ENCODE measurements at places on chromosomes 3 and 15.

- DNase-seq, result peak; percentile 61
Observed at GRCh38 chr3:129398803-129399144, 29.7 kb downstream of the EFCAB12 start.

GRCh38 chr3:21790466-21790865 lies 39.5 kb upstream of the ZNF385D start:
- no peak for DNase-seq

DNA sequence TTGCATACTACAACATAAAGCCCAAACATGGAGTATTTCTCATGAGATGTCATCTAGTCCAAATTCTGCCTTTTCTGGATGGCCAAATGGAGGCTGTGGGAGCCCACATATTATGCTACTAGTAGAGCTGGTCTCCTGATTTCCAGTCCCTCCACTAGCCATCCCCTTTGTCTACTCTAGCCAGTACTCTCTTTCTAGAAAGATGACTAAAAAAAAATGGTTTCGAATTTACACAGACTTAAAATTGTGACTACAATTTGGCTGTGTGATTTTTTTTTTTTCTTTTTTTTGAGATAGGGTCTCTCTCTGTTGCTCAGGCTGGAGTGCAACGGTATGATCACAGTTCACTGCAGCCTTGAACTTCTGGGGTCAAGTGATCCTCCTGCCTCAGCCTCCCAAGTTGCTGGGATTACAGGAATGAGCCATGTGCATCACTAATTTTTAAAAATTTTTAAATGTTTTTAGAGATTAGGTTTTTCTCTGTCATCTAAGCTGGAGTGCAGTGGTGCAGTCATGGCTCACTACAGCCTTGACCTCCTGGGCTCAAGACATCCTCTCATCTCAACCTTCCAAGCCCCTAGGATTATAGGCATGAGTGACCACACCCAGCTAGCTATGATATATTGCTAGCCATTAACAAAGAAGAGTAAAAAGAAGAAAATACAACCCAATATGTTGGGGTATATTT lies 273.9 kb downstream of the ADAMTSL3 start:
- DNase-seq, result no peak

GRCh38 chr3:102302020-102302419 lies 132.8 kb upstream of the ZPLD1 start:
- no peak for DNase-seq

DNA sequence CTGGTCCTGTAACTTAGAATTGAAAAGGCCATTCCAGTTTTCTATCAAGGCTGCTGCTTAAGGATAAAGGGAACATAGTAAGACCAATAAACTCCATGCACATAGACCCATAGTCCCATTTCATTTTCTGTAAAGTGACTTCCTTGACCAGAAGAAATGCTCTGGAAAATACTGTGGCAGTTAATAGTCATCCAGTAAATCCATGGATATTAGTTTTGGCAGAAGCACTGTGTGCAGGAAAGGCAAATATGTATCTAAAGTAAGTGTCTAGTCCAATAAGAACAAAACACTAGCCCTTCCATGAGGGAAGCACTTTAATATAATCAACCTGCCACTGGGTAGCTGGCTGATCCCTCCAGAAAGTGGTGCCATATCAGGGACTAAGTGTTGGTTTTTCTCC lies 19.3 kb upstream of the MKRN3 start:
- DNase-seq, result no peak

- DNase-seq, result no peak
Observed at GRCh38 chr3:66255865-66256264, 35.1 kb downstream of the SLC25A26 start.

DNA sequence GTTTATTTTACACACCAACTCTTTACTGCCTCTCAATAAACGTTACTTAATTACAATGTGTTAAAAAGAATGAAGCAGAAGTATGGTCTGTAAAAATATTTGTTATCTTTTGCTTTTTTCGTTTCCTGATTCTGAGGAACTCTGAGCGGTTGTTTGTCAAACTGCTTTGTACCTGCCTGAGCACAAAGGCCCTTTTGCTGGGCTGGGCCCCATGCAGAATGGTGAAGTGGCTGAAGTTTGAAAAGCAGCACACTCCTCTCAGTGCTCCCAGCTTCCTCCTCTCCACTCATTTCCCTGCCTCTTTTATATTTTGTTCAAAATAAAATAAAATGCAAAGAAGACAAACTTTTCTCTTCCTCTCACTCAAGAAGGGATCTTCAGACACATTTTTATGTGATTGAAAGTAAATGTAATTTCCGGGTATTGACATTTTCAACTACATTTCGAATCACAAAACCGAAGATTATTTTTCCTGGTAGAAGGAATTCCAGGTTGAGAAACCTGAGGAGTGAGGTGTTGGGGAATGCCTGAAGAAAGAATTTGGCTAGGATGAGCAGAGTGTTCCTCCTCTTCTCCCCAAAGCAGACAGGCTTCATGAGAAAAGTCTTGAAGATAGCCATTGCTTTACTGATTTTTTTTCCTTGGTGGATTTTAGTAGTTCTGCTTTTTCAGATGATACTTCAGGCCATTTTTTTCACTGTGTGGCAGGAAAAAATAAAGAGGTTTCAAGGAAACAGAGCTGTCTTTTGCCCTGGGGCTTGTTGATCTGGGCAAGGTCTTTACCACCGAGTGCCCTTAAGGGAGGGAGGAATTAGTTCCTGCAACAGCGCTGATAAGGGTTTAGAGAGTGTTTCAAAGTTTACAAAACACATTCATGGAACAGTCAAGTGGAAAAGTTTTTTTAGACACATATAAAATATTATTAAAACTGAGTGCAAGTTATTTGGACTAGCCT lies 229.8 kb downstream of the NFKBIZ start:
- no peak for DNase-seq

- peak; percentile 57 for DNase-seq
Observed at GRCh38 chr3:159200176-159200575, 398.3 kb downstream of the MFSD1 start.

DNA sequence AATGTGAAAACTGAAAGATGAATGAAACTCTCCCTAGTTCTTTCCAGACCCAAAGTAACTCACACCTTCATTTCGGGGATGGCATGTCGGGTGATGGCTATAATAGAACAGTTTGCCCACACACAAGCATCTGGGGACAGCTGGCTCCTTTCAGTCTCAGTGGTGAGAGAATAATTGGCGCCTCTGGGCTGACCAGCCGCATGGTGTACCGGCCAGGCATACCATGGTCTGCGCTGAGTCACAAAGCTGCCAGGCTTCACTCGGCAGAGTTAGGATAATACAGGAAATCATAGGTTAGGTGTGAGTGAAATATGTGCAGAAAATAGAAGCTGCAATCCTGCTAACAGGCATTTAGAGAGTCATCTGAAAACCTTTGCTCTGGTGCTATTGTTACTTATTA lies 80.4 kb upstream of the IGF1R start:
- DNase-seq, result no peak

DNA sequence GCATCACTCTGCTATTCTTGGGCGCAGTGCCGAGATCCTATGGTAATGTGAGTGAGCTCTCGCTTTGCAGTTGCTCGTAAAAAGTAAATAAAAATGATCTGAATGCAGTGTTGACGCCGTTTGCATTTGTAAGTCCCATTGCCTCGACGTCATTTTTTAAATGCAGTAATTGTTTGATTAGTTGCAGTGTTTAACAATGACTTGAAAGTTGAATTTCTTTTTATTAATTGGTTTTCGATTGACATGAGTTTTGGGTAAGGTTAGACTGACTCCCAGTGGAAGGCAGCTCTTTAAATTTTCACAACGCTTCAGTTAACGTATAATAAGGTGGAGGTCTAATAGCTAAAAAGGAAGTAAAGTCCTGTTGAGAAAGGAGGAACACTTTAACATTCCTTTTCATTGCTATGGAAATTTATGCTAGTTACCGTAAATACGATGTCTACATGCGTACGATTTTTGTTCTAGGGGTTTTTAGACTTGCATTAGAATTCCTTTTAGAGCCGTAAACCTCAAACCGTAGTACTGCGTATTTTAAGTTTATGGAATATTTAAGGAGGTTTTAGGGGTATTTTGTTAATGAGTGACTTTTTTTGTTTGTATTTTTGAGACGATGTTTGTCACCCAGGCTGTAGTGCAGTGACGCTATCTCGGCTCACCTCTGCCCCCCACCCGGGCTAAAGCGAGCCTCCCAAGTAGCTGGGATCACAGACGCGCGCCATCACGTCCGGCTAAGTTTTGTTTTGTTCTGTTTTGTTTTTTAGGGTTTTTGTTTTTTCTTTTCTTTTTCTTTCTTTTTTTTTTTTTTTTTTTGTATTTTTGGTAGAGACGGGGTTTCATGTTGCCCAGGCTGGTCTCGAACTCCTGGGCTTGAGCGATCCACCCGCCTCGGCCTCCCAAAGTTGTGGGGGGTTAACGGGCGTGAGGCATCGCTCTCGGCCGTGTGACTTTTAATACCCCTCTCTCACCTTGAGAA lies 1.4 kb downstream of the MORF4L1 start:
- DNase-seq, result no peak

DNA sequence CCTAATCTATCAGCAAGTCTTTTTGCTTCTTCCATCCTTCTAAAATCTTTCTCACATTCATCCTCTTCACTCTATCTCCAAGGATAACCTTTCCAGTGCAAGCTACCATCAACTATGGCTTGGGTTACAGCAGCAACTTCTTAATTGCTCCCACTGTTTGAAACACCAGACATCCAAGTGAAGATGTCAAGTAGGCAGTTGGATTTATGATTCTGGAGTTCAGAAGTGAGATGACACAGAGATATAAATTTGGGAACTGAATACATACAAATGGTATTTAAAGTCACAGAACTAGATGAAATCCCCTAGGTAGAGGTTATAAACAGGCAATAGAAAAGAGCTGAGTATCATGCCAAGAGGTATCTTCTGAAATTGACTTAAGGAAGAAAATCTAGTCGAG lies 3.7 kb downstream of the UBR1 start:
- no peak for DNase-seq

DNA sequence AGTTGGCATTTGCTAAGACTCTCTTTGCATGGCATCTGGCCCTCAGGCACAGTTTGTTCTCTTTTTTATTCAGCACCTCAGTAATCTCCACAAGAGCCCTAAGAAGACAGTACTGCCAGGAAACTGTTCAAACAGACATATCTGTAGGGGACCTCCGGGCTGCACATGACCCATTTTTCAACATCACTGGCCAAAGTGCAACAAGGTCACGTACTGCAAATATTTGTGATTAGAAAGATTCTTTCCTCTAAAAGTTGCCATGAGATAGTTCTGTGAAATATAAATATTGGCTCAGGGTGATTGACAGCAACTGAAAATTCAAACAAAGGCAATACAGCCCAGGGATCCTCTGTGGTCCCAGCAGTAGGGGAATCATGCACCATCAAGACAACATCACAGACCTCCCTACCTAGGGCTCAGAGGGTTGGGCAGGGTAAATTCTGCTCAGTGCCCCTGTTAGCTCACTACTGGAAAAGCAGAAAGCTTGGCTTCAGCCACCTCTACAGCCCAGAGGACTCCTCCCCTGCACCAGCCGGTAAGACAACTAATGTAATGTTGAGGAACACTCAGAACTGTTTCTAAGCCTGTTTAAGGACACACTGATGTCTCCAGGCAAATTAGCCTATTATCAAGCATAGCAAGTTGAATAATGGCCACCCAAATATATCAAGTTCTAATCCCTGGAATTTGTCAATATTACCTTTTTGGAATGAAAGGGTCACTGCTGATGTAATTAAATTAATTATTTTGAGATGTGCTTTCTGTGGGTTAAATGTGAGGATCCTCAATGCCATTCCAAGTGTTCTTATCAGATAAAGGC lies 117.4 kb upstream of the LPP start:
- no peak for DNase-seq

DNA sequence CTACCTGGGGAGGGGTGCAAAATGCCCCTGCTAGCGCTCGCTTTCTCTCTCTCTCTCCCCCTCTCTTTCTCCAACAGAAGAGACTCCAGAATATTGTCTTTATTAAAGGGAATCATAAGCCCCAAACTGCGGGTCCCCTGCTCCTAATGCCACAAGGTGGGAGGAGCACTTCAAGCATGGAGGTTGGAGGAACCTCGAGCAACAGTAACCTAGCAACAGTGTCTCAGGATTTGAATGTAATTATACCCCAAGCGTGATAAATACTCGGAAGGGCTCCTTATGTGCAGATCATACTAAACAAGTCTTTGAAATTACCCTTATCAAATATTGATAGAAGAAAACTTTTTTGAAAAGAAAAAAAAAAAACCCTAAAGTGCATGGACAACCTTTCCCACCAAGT lies 582.2 kb upstream of the PPP2R3A start:
- no peak for DNase-seq

- DNase-seq, result no peak
Observed at GRCh38 chr3:121970047-121970446, 52.0 kb downstream of the ILDR1 start.

DNA sequence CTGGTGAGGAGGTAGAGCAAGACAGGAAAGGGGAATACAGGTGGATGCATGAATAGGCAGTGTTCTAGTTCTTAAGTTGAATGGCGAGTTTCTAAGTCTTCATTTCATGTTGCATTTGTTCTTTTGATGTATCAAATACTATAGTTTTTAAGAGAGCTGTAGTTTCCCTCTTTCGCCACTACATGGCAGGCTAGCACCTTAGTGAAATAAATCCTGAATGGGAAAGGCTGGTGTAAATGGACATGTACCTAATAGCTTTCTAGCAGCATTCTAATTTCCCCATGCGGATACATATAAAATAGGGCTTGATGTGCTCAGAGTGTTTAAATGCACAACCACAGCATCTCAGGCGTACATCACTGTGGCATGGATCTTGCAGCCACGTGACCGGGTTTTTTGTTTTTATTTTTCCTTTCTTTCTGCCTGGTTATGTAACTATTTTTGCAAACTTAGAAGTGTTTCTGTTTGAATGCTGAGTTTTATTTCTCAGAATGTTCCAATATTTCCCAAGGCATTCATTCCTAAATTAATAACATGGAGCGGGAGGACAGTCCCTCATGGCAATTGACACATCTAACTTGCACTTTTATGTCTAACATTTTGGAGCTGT lies 23.5 kb upstream of the CLN6 start:
- DNase-seq, result peak; percentile 74

DNA sequence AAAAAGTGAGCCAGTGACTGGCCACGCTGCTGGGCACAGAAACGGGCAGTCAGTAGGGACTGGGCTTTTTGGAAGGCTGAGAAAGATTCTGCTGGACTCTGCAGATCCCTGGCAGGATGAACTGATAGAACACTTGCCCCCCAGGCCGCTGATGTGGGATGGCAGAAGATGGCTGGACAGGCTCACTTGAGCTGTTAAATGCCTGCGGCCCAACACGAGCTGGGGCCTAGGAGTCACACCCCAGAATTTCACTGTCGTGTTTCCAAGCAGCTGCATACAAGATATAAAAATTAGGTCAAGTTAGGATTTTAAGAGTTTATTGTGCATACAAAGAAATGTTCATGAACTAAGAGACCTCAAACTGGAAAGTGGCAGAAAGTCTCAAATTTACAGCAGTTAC lies 26.9 kb downstream of the GLDN start:
- DNase-seq, result no peak

Measured in GM03348 (cell line).